ENCODE measurements at places on chromosomes 12 and 14.

DNA sequence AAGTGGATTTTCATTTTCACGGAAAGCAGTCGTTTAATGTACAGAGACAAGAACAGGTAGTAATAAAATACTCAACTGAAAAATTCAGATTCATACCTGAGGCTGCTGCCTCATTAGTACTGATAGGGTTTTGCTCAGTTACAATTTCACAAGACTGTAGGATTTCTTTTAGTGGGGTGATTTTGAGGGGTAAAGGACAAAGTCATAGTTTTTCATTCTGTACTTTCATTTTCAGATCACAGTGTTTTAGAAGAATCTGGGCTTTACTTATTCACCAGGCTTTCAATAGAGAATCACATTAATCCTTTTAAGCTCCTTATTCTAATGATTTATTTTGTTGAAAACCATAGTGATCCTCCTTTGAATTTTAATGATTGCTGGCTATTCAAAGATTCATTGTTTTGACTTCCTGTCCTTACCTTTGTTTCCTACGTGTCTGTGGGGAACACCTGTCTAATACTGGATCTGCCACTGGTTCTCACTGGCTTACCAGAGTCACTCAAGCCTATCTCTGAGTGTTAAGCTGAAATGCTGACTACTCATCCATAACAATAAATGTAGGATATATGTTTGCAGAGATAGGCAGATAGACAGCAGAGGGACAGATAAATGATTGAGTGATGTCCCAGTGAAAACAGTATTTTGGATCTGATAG lies 243.8 kb upstream of the NPAS3 start:
- DNase-seq, result no peak

DNA sequence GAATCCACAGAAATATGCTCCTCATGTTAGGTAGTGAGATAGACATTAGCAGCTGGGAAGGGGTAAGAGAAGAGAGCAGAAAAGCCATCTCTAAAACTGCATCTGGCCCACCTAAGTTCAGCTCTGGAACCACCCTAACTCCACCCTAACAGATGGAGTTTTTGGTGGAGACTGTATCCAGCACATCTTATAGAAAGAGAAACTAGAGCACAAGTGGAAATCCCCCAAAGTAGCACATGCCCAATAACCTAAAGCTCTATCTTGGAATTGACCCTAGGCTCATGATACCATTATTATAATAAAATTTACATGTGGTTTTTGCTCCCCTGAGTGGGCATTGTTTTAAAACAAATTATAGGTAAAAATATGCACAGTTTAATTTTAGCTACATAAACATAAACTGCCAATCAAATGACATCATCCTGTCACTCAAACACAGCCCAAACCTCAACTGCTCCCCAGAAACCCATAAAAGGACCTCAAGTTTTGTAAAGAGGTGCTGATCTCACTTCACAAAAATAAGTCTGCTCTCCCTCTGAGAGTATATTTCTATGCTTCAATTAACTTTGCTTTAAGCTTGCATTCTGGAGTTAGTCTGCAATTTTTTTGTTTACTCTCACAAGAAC lies 206.4 kb downstream of the PIK3C2G start:
- no peak for DNase-seq

GRCh38 chr12:64666054-64666914 lies 56.0 kb downstream of the RASSF3 start:
- no peak for DNase-seq

DNA sequence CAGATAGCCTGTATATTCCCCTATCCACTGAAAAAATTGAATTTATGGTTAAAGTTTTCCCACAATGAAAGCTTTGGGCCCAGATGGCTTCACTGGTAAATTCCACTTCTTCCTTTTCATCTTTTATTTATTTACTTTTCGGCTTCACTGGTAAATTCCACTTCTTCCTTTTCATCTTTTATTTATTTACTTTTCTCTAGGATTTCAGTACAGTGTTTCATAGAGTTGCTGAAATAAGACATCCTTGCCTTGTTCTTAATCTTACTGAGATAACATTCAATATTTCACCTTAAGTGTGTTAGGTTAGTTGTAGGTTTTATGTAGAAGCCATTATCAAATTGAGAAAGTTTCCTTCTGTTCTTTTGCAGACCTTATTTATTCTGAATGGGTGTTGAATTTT lies 18.9 kb upstream of the KLRG1 start:
- DNase-seq, result no peak
